T-helper 9 cell (primary cell): ENCODE measurements at places on chromosomes 5 and 9.

DNA sequence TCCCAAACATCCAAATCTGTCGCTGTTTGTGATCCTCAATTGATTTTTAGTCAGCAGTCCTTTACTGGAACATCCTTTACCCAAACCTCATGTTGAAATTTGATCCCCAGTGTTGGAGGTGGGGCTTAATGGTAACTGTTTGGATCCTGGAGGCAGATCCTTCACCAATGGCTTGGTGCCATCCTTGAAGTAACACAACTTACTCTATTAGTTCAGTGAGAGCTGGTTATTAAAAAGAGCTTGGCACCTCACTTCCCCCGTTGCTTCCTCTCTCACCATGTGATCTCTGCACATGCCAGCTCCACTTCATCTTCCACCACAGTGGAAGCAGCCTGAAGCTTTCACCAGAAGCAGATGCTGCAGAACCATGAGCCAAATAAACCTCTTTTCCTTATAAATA, 40.3 kb downstream of the DNAJB5 start:
- DNase-seq, result no peak

DNA sequence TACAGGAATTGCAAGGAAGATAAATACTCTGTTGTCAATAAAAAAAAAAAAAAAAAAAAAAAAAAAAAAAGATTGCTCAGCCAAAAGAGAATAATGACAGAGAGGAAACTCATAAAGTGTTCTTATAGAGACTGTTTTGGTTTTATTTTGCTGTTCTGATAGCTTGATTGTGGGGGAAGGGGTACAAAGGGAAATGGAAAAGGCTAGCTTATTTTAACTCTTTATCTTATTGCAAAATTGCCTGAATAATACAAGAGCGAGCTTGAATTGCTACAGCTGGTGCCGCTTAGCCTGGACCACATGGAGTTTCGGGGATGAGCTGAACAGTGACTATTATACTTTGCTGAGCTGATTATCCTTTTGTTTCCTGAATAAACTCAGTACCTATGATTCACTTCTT, 31.0 kb upstream of the SHISAL2B start:
- DNase-seq, result no peak

- no peak for DNase-seq
Measured at GRCh38 chr5:52867809-52868208, 80.1 kb downstream of the ITGA1 start.

DNA sequence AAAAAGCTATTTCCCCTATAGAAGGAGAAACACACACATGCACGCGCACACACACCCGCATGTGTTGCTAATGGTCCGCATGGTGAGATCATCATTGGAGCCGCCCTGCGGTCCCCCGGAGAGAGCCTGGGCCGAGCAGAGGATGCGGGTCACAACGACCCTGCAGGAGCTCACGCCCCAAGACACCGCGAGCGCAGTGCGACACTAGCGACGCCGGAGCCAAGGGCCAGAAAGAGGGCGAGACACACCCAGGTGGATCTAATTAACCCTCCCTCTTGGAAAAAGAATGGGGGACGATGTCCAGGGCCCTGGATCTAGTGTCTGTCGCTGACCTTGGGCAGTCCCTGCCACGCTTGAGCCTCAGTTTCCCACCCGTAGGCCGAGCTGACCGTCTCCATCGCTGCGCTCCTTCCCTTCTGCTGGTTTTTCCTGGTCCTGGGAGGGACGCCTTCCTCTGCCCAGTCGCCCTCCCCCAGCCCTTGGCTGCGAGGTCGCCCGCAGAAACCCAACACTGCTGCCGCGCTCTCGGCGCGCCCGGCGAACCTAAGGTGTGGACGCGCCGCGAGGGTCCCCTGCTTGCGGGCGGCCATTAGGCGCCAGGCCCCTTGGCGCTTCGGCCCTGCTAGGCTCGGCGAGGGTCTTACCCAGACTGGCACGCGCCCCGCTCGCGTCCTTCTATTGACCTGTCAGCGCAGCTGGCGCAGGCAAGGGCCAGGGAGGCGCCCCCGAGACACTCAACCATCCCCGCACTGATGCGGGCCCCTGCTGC, 47.5 kb upstream of the RNF20 start:
- DNase-seq, result no peak

DNA sequence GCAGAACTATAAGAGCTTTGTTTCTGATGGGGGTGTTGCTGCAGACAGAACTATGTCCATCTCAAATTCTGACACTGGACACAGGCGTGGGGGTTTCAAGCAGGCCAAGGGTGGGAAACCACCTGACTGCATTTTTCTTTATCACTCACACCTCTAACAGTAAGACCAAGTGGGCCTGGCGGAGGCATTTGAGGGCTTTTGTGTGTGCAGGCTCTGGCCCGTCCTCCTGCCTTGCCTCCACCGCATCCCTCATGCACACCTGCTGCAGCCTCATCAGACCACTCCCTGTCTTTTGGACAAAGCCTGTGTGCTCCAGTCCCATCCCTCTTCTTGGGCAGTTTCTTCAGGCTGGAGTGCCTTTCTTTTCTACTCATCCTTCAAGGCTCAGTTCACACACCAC, 7.9 kb downstream of the OR13J1 start:
- no peak for DNase-seq

- DNase-seq, result no peak
Measured at GRCh38 chr5:146592352-146592751, 76.4 kb upstream of the GPR151 start.

GRCh38 chr5:133358271-133358670, 254.1 kb downstream of the FSTL4 start:
- no peak for DNase-seq

DNA sequence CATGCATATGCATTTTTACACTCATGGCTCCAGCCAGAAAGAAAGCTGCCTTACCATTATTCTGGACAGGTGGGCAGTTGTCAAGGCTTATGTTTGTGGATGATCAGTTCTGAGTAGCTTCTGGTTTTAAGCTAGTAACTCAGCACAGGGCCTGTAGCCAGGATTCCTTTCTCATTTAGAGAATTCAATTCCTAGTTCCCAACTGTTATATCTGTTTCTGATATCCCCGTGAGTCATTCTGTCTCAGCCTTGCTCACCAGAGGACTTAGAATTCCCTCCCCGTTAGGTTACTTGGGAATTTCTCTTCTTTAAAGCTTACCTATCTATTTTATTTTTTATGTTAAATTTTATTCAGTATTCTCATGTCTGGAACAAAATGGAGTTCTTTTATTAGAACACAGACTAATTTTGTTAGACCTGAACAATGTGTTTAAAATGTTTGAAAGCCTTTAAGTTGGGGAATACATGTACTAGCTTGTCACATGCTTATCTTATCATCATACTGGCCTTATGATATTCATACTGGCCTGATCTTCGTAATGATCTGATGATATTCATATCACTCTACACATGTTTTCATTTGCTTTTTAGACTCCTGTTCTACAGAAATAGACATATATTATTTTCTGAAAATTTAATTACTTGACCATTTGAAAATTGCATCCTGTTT, 47.1 kb downstream of the CAST start:
- no peak for DNase-seq

DNA sequence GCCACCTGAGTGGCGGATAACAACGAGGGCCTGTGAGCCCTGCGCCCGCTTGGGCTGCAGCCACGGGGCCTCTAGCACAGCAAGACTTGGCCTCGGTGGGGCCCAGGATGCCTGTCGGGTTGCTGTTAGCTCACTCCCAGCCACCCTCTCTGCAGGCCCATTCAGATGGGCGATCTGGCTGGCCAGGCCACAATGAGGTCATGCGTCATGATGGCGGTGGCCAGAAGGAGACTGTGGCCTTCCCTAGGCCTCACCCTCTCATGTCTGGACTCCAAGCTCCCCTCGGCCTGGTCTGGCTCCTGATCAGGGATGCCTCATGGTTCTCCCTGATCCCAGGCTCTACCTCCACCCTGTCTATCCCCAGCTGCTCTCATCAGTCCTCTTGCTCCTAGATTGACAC, 19.0 kb upstream of the TCOF1 start:
- DNase-seq, result no peak

DNA sequence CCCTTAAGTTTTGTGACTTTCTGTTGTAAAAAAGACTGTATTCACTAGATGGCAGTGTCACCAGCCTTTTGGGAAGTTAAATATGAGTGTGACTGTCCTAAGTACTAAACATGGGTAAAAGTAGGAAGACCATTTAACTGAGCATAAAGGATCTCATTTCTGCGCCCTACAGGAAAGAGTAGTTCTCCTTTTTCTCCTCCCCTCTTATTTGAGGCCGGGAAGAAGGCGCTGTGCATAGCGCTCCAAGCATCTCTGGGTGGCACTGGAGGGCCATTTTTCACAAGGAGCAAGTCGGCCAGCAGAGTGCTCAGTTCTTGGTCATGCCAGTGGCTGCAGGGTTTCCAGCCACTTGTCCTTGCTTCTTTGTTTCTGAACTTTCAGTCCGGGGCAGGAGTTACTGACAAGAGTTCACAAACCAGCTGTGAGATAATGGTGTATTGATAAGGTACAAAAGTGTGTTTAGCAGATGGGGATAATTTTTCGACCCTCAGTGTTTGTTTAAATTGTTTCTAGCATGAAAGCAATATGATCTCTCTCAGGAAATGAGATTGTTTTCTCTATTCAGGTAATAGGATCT, 227.6 kb upstream of the DMRT1 start:
- DNase-seq, result no peak

DNA sequence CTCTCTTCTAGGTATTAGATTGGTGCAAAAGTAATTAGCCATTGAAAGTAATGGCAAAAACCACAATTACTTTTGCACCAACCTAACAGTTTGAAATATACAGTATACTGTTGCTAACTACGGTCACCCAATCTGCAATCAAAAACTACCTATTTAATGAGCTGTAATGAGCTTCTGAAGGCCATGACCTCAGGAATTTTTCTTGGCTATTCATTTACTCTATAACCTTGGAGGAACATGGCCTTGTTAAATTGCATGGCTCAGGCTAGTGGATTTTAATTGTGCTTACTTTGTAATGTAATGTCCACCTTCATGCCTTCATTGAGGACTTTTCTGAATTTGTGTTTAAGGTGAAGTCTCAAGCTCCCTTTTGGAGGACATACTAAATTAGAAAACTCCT, 24.7 kb downstream of the DNAH5 start:
- no peak for DNase-seq

DNA sequence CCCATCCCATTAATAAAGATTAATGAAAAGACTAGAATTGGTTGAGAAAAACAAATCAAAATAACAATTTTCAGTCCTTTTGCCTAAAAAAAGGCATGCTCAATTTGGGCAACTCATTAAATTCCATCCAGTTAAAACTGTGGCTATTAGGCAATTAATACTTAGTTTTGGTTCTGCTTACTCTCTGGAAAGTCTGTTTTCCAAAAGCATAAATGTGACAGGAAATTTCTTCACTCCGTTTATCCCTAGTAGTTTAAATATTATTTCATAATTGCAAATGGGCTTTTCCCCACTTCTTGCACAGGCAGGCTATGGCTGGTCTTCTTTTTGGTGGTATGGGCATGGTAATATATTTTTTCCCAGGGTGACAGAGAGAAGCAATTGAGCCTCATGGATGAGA, 373.3 kb upstream of the KLF4 start:
- no peak for DNase-seq

DNA sequence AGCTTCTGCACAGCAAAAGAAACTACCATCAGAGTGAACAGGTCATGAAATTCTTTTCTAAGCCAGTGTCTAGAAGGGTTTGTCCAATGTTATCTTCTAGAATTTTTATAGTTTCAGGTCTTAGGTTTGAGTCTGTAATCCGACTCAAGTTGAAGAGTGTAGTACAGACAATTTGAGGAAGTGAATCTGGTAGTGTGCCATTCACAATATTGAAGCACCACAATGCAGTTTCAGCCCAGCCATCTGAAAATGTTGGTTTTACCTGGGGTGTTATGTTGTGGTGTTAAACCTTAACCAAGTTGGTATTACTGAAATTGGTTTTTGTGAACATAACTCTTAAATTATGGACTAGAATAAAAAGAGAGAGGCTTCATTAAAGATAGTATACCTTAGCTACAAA, 77.2 kb downstream of the ADAMTS16 start:
- DNase-seq, result no peak

GRCh38 chr9:90737742-90738141, 63.9 kb upstream of the SYK start:
- no peak for DNase-seq

- DNase-seq, result no peak
Measured at GRCh38 chr9:7137571-7137970, 379.8 kb downstream of the KDM4C start.

GRCh38 chr9:93617273-93617672, 40.9 kb downstream of the PHF2 start:
- no peak for DNase-seq

GRCh38 chr5:169838688-169839087, 141.6 kb downstream of the INSYN2B start:
- DNase-seq, result no peak

GRCh38 chr5:59553992-59554391, 339.5 kb downstream of the PDE4D start:
- DNase-seq, result no peak

DNA sequence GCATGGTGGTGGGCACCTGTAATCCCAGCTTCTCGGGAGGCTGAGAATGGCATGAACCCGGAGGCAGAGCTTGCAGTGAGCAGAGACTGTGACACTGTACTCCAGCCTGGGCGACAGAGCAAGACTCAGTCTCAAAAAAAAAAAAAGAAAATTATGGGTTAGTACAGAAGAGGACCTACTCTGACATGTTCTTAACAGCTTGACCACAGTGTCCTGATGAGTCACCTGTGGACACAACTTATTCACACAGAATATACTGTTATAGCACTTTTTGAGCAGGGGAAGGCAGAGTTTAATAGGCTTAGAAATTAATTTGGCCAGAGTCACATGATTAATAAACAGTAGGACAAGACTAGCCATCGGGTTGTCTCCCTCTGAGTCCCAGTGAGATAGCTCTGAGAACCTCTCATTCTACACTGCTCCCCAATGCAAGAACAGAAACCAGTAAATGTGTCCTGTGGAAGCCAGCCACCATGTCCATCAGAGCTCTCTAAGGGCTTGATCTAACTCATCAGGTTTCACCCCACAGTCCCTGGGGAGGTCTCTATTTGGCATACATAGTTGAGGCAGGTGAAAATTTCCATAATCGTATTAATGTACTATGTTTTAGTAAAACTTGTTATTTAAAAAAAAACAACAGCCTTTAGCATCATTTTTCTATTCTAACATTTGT, 1077.9 kb upstream of the C9orf72 start:
- no peak for DNase-seq

- no peak for DNase-seq
Measured at GRCh38 chr9:105290418-105290817, 46.0 kb downstream of the SLC44A1 start.

DNA sequence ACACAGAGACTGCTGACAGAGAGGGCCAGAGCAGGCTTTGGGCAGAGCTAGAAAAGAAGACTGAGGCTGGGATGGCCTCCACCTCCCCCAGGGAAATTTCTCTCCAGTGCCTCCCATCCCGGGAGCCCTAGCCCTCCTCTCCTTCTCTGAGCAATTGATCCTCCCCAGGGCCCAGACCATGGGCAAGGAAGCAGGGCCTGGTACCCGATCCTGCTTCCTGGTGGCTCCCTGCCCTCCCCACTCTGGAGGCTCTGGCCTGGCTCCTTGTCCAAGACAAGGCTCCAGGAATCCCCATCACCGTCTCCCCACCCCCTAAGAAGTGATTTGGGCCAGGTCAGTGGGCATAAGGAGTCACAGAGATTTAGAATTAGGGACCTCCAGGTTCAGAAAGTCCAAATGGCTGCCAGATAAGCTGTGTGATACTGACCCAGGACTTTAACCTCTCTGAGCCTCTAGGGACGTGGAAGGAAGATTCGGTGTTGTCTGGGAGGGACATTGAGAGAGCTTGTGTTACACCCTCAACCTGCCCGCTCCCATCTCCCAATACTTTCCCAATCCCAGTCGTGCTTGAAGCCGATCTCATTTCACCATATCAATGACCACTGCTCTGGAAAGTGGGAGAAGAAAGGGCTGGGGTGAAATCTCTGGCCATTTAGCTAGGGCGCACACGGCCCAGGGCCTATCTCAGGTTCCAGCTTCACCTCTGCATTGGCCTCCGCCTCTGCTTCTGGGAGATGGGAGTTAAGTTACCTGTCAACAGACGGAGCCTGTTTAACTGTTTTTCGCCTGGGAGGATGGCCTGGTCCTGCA, 25.8 kb upstream of the KIF12 start:
- no peak for DNase-seq
